SW 1271 (cell line): ENCODE measurements at places on chromosomes 4 and X.

DNA sequence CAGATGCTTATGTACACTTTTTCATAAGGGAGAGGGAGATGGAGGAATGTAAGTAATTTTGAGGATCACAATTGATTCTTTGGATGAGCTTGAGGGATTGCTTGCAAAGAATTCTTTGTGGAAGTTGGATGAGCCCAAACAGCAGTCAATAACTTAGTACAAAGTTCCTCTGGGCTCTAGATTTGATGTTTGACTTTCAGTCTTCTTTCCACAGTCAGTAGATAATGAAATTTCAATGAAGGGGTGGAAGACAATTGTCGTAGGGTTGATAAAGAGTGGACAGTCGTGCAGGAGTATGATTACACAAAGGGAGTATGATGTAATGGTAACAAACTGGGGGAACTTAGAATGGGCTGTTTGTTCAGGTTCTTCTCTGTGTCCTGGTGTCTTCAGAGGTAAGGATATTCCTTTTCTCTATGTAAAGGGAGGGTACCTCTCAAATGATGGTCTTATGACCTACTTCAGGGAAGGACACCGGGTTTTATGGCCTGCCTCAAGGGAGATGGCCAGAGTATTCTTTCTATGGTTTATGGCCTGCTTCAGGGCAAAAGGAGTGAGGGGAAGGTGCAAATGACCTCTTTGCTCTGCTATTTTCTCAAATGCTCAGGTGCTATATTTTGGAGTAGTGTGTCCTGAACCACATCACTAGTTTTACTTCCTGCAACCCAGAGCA, 1.7 kb upstream of the ABRAXAS1 start:
- no peak for DNase-seq

- DNase-seq, result no peak
Observed at GRCh38 chr4:109419679-109420078, 13.9 kb upstream of the SEC24B start.

DNA sequence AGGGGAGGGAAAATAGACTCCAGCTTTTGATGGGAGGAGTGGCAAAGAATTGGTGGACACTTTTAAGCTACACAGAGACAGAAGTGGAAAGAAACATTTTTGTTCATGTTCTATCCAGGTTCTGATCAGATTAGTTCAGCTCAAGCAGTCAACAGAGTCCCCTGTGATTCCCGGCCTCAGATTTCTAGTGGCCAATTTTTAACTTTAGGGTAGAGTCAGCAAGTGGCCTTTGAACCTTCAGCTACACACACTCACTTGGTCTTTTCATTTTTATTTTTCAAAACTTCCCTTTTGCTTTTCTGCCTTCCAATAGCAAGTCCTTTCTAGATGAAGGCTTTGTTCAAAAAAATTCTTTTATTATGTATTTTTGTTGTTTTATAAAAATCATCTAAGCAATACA, 169.2 kb upstream of the RPS6KA3 start:
- no peak for DNase-seq

GRCh38 chr4:2489081-2489805, 20.3 kb downstream of the RNF4 start:
- DNase-seq, result no peak

- no peak for DNase-seq
Observed at GRCh38 chr4:2303686-2304320, 41.9 kb upstream of the MXD4 start.

DNA sequence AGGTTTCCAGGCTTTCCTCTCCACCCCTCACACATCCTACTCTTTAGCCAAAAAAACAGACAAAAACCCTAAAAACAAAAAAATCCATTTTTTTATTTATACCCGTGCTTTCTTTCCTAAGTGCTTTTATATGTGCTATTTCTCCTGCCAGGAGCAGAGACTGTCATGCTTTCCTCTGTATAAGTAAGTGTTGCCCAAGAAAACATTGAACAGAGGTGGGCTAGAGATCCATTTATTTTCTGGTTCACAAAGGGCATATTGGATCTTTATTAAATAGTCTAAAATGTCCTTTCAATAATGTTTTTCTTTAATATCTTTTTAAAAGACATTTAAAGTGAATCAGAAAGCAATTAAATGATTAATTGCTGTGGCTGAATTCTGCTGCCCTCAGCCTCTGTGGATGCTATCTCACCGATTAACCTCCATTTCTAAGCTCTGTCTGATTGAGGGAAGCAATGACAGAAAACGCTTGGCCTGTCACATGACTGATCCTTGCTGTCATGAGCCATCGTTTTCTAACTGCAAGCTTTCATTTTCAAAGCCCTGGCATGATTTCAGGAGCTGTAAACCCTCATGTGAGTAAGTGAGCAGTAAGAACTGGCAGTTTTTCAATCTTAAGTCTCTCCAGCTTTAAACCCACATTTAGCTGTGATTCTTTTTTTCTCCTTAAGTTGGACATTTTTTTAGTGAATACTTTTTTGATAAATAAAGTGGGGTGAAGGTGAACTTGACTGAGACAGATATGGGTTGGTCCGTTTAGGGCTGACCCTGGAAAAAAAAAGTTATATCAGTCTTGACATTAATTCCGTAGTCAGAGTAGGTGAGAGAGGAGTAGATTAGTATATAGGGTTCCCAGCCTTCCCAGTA, 180.7 kb upstream of the PGRMC2 start:
- DNase-seq, result no peak

DNA sequence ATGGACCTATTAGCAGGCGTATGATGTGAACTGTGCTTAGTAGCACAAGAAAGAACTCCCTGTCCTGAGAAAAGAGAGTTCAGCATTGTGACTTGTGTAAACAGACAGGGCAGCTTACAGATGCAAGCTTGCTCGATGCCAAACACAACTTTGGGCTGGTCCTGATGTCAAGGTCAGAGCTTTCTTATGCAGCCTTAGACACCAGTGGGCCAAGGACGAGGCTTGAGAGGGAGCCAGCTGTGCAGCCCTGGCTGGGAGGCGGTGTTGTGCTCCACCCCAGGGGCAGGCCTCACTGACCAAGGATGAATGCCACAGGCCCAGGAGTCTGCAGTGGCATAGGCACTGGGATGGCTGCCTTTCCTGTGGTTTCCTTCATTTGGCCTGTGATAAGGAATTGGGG, 35.4 kb downstream of the JADE1 start:
- no peak for DNase-seq

DNA sequence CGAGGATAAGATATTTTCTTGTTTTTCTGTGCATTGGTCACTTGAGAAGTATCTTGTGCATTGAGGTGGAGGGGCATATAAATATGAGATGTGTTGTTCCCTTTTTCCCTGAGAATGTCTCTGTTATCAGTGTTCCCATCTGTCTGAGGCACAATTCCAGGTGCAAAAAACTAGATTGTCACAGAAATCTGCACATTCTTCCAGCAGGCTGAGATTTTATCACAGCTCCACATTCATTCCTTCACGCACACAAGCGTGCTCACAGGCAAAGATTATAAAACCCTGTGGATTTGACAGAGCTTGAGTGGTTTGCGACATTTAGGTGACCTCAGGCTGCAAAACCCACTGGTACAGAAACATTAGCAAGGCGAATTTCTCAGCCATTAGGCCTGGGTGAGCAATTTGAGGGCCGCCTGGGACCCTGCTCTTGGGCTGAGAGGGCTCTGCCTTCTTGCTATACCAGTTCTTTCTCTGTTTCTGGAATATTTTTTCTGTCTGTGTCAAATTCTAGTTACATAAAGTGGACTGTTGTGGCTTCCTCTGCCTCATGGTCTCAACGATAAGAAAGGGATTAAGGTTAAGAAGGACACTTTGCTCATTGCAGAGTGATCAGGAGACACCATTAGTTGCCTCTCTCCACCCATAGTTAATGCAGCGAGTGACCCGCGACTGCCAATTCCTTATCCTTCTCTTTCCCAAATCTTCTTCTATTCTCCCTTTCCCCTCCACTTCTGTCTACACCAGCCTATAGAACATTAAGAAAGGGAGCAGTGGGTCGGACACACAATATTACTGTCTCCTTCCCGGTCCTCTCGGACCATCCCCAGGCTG, 86.7 kb upstream of the C1QTNF7 start:
- no peak for DNase-seq

DNA sequence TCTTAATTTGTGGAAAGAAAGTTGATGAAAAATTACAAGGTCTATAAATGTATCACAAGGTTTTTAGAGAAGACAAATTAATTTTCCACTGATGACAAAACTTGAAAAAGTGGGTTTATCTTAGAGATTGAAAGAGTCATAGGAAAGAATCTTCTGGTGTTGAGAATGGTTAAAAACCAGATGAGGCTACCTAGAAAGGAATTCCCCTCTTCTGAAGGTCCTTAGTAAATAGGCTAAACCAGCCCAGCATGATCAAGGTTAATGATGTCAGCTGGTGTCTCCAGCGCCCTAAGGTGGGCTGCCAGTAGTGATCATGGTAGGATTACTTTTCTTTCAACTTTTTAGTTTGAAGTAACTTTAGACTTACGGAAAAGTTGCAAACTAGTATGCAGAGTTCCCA, 71.8 kb upstream of the PGRMC2 start:
- DNase-seq, result no peak

GRCh38 chr4:17884063-17884462, 73.3 kb downstream of the NCAPG start:
- no peak for DNase-seq

DNA sequence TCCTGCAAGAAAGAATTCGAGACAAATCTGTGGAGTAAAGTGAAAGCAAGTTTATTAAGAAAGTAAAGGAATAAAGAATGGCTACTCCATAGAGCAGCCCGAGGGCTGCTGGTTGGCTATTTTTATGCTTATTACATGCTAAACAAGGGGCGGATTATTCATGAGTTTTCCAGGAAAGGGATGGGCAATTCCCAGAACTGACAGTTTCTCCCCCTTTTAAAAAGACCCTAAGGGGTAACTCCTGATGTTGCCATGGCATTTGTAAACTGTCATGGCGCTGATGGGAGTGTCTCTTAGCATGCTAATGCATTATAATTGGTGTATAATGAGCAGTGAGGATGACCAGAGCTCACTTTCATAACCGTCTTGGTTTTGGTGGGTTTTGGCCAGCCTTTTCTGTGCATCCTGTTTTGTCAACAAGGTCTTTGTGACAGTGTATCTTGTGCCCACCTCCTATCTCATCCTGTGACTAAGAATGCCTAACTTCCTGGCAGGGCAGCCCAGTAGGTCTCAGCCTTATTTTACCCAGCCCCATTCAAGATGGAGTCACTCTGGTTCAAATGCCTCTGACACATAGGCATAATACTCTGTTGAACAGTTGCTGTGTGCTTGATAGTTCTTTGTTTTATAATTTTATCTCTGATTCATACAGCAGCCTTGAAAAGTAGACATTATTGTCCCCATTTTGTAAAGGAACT, 25.8 kb downstream of the GAB1 start:
- no peak for DNase-seq

GRCh38 chrX:115400960-115401359, 111.4 kb downstream of the LUZP4 start:
- no peak for DNase-seq

GRCh38 chr4:76016393-76016792, 6.9 kb downstream of the CXCL10 start:
- no peak for DNase-seq

DNA sequence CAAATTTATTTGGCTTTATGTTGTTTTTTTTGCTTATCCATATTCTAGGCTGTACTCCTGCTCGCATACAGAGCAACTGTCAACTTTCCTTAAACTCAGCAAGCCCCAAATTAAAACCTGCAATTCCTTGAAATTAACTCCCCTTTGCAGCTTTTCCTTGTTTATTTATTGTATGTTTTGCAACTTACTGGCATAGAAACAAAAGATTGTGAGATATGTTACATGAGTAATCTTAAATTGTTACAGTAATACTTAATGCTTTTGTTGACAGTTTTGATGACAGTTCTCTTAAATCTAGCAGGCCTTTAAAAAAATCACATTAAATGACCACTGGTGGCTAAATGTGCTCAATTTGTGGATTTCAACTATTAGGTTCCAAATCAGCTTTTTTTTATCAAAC, 4.5 kb downstream of the DDX3X start:
- no peak for DNase-seq

DNA sequence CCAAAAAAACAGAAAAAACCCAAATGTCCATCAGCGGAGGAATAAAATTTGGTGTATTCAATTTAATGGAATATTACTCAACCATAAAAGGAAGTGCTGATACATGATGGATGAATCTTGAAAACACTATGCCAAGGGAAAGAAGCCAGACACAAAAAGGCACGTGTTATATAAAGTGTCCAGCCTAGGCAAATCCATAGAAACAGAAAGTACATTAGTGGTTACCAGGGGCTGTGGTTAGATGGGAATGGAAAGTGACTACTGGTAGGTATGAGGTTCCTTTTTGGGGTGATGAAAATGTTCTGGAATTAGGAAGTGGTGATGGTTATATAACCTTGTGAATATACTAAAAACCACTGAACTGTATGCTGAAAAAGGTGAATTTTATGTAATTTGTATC, 3.5 kb upstream of the CDKL2 start:
- DNase-seq, result no peak

- DNase-seq, result no peak
Observed at GRCh38 chr4:4639370-4639769, 97.5 kb upstream of the STX18 start.

DNA sequence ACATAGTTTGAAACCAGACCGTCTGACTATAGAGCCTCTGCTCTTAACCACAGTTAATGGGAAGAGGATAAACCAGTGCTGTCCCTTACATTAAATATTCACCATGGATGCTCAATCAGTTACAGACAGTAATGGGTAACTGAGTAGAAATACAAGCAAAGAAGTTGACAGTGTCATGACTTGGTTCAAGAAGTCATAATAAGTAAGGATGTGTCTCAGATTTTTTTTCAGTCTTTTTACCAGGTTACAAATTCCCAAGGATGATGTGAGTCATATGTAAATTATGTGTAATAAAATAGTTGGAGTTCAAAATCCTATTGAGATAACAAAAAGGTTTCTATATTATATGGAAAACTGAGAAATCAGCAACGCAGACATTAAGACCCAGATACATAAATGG, 31.1 kb downstream of the ZCCHC4 start:
- no peak for DNase-seq

GRCh38 chr4:152738827-152739226, 40.7 kb downstream of the TIGD4 start:
- DNase-seq, result no peak

DNA sequence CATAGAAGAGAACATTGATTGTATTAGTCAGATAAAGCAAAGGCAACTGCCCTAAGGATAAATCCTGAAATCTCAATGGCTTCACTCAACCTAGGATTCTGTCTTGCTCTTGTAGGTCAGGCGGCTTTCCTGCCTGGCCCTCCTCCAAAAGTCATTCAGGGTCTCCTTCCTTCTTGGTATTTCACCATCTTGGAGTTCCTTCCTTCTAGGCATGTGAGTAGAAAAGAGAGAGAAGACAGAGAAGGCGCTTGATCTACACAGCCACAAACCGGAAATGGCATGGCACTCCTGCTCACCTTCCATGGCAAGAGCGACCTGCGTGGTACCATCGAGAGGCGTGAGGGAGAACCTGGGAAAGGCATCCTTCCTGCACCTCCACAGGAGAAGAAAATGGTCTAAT, 45.3 kb upstream of the HELT start:
- DNase-seq, result no peak

- DNase-seq, result no peak
Observed at GRCh38 chr4:105135785-105136184, 10.9 kb upstream of the TET2 start.
